ENCODE measurements at places on chromosomes 5 and 9.

GRCh38 chr5:178323541-178323865, 90.9 kb upstream of the PHYKPL start:
- DNase-seq: no peak

DNA sequence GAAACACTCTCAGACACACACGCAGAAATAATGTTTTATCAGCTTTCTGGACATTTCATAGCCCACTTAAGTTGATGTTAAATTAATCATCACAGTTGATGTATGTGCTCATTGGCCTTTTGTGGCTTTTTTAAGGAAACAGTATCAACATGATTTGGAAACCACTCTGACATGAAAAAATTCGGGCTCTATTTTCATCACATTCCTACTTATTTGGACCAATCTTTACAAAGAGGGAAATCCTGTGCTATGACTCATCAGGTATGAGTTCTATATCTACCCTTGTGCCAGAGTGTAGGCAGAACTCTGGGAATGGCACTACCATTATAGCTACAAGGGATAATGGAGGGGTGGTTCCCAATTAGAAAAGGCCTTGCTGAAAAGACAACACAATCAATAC, 388.4 kb upstream of the PTGER4 start:
- DNase-seq: no peak

- no peak for DNase-seq
These were observed 1.7 kb downstream of the F2RL1 start for GRCh38 chr5:76820526-76820890.

DNA sequence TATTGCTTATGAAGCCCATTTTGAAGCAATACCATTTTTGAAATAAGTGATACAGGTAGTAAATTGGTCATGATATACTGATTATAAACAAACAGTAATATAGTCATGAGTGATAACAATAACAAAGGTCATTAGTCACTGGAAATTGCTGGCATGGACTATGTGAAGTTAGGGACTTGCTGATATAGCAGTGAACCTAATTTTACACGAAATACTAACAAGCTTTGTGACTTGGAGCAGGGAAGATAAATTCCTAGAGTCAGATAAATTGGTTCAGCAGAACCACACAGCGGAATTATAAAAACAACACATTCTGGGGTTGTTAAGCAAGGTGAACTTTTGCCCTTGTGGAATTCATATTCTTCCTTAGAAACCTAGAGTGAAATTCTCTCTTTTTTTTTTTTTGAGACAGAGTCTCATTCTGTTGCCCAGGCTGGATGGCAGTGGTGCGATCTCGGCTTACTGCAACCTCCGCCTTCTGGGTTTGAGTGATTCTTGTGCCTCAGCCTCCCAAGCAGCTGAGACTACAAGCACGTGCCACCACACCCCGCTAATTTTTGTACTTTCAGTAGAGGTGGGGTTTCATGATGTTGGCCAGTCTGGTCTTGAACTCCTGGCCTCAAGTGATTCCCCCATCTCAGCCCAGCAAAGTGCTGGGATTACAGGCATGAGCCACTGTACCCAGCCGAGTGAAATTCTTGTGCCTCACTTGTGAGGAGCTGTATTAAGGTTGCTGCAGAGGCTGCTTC, 6.0 kb downstream of the UGCG start:
- DNase-seq: no peak

DNA sequence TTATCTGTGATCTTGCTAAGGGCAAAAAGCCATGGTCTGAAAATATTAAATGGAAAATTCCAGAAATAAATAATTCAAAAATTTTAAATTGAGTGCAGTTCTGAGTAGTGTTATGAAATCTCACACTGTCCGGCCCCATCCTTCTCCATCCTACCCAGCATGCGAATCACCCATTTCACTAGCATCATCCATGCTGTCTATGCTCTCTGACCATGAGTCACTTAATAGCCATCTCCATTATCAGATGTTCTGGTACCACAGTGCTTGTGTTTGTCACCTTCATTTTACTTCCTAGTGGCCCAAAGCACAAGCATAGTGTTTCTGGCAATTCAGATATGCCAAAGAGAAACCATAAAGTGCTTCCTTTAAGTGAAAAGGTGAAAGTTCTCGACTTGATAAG, 63.3 kb upstream of the SMC5 start:
- no peak for DNase-seq

GRCh38 chr5:73522989-73523388, 24.7 kb downstream of the BTF3 start:
- no peak for DNase-seq

GRCh38 chr5:170021506-170021905, 41.2 kb upstream of the INSYN2B start:
- no peak for DNase-seq

- no peak for DNase-seq
These were observed 1.5 kb downstream of the SPAAR start for GRCh38 chr9:35910613-35911359.

DNA sequence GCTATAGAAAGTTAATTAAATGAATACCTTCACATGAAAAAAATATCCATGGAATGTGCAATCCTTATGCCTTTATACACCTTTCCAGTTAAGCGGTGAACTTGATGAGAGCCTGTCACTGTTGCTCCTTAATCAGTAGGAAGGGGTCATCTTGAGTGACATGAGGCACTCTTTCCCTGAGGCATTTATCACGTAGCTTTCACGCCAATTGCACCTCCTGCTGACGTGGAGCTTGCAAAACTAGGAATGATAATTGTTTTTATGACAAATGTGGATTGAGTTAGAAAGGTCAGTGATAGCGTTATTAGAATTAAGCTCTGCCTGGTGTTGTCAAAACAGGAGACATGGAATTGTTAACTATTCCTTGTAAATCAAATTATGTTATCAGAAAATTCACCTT, 79.7 kb downstream of the SLF1 start:
- DNase-seq: no peak

DNA sequence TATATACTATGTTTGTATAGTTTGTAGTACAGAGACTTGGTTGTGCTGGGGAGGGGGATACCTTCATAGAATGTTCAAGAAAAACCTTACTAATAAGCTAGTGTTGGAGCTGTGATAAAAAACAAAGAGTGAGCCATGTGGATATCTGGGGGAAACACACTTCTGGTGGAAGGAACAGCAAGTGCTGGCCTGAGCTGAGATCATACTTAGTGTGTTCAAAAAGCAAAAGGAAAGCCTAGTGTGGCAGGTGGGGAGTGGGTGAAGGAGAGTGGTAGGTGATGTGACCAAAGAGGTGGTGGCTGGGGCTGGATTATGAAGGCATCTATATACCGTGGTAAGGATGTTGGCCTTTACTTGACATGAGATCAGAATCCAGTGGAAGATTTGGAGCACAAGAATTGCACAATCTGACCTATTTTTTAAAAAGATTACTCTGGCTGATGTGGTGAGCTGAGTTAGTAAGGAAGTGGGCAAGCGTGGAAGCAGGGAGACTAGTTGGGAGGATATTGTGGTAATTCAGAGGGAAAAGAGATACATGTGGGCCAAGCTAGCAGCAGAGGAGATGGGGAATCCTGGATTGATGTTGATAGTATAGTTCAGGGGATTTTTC, 26.6 kb downstream of the PALM2AKAP2 start:
- no peak for DNase-seq

DNA sequence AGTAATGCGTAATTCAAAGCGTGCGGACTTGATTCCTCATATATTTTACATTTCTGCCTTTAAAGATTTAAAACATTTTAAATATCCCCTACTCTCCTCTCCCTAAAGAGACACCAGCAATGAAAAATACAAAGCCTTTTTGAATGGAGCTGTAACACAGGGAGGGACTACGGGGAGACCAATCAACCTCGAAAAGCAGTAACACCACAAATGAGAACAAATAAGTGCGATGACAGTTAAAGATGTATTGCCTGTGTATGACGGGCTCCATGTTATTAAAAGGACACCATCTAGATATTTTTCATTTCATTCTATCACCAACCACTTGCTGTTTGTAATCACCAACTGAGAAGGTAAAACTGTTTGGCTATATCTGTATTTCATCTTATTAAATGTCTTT, 230.3 kb upstream of the TBCA start:
- DNase-seq: no peak

GRCh38 chr9:38346811-38347210, 45.7 kb upstream of the ALDH1B1 start:
- peak; percentile 25 for DNase-seq

DNA sequence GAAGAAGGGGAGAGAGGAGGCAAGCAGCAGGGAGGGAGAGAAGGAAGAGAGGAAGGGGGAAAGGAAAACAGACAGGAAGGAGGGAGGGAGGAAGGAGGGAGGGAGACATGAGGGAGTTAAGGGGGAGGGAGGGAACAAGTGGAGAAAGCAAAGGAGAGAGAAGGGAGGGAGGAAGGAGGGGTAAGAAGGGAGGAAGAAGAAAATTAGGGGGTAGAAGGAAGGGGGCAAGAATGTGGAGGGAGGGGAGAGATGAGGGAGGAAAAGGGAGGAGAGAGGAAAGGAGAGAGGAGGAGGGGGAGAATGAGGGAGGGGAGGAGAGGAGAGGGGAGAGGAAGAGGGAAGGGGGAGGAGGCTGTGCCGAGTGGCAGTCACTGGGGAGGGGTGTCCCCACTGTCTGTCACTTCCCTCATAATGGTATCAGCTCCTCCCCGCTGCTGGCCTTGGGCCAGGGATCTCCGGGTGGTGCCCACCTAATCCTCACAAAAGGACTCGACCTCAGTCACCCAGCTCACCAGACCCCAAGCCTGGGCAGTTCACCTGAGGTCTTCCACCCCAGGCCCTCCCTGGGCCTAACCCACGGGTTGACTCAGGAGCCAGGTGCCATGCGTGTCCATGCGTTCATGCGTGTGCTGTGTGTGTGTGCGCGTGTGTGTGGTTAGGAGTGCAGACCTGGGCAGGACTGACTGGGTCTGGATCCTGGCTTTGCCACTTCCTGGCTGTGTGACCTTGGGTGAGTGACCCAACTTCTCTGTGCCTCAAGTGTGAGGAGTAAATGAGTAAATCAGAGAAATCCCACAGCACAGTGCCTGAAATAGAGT, 18.1 kb downstream of the C9orf50 start:
- no peak for DNase-seq

GRCh38 chr5:32692036-32692746, 18.9 kb upstream of the NPR3 start:
- DNase-seq: no peak

GRCh38 chr5:53971131-53971530, 339.2 kb downstream of the ARL15 start:
- no peak for DNase-seq

GRCh38 chr9:8338767-8339510, 539.4 kb upstream of the DMAC1 start:
- DNase-seq: no peak

- no peak for DNase-seq
These were observed 37.6 kb downstream of the ALG2 start for GRCh38 chr9:99184110-99184474.

DNA sequence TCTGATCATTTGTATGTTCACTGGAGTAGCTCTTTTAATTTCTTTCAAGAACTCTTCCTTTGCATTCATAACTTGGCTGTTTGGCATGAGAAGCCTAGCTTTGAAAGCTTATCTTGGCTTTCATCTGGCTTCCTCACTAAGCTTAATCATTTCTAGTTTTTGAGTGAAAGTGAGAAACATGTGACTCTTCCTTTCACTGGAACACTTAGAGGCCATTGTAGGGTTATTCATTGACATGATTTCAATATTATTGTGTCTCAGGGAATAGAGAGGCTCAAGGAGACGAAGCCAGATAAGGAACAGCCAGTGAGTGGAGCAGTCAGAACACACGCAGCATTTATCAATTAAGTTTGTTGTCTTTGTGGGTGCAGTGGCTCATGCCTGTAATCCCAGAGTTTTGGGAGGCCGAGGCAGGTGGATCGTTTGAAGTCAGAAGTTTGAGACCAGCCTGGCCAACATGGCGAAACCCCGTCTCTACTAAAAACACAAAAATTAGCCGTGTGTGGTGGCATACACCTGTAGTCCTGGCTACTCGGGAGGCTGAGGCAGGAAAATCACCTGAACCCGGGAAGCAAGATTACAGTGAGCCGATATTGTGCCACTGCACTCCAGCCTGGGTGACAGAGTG, 98.3 kb downstream of the UGCG start:
- no peak for DNase-seq

DNA sequence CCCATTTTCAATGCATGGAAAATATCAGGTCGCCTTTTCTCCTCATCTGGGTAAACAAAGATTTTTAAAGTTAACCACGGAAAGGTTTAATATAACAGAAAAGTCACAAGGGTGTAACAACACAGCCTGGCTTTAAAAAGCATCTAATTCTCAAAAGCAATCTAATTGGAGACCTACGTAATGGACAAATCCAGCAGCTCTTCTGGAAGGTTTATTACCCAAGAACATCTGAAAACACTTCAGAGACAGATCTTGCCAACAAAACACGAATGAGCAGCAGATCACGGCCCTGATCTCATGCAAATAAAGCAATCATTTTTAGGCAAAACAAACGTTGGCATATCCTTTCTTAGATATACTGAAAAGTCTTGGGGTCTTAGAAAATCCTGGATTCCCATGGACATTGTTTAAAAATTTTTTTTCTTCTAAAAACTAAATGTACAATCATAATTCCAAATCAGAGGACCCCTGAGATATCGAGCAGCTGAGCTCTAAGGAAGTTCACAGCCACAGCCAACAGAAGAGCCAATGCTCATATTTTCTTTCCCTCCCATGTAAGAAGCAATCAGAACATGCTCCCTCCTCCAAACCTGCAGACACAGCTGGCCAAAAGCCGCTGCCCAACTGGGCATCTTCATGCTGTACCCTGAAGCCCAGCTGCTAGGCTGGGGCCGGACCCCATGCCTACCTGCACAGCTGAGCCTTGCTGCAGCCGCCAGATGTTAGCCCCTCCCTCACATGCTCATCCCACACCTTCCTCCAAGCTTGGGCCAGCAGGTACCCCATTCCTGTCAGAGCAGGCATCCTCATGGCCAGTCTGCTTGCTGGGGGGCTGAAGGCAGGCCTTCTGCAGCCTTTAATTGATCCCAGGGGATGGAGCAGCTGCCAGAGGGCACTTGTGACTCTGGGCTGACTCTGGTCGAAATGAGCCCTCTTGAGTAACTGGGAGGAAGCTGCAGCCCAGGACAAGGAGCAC, 11.2 kb downstream of the ANKS6 start:
- DNase-seq: no peak

GRCh38 chr5:54259090-54259489, 51.3 kb downstream of the ARL15 start:
- DNase-seq: no peak

- no peak for DNase-seq
These were observed 707 bp downstream of the RMND5B start for GRCh38 chr5:178131446-178131996.

DNA sequence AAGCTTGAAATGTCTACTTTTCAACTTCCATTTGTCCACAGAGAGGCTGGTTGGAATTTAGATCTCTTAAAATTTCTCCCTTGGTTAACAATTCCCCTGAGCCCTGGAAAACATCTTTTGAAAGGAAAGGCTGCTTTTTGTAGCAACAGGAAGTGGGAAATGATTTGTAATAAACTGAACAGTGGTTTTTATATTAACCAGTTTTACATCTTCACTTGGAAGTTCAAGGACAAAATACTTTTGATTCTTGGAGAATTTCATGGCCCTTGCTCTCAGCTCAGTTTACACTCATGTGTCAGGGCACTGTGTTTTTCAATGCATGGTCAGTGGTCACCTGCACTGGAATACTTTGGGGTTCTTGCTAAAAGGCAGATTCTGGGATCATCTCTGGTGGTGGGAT, 9.9 kb downstream of the MLANA start:
- DNase-seq: no peak

- DNase-seq: no peak
These were observed 20.2 kb upstream of the RPL26L1 start for GRCh38 chr5:172939071-172939470.

All from urinary bladder (tissue), 4 donors.